ENCODE measurements at places on chromosomes 4 and X. TPM values are rescaled to one million over a fixed set of nuclear protein-coding genes. Genes with fewer than 3 reads are reported as not detected.

The NPY2R gene
- not detected for total RNA-seq

The GRID2 gene
- total RNA-seq, result 0.27 TPM

- DNase-seq, result peak; percentile 23
- H3K4me1 ChIP-seq, result no peaks in the 10 kb centered on the region
- no peak overlapping the region for H3K4me3 ChIP-seq
- no peaks in the 10 kb centered on the region for H3K36me3 ChIP-seq
- H3K27me3 ChIP-seq, result no peaks in the 10 kb centered on the region
- no peak overlapping the region for H3K27ac ChIP-seq
Observed at GRCh38 chrX:123425904-123426303, 241.8 kb downstream of the GRIA3 start.

DNA sequence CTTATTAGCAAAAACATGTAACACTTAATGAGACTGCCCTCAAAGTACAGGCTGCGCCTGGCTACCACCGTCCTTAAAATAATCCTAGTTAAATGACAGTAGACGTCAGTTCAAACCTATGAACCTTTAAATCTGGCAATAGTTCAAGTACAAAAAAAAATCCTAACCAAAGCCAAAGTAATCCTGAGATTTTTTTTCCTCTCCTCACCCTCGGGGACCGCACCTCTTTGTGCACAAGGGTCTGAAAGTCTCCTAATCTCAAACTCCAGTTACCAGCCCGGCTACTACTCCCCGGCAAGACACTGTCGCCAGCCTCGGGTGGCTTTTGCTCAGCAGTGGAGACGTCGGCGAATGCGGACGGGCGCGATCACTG, 439 bp downstream of the SEC31A start:
- peak overlapping the region; percentile 94 for H3K4me3 ChIP-seq
- H3K36me3 ChIP-seq, result no peaks in the 10 kb centered on the region
- no peak for DNase-seq
- H3K27ac ChIP-seq, result peak overlapping the region; percentile 98

GRCh38 chrX:47156611-47157520, 11.8 kb downstream of the RBM10 start:
- no peaks in the 10 kb centered on the region for H3K36me3 ChIP-seq
- no peak overlapping the region for H3K4me3 ChIP-seq
- no peaks in the 10 kb centered on the region for H3K4me1 ChIP-seq

DNA sequence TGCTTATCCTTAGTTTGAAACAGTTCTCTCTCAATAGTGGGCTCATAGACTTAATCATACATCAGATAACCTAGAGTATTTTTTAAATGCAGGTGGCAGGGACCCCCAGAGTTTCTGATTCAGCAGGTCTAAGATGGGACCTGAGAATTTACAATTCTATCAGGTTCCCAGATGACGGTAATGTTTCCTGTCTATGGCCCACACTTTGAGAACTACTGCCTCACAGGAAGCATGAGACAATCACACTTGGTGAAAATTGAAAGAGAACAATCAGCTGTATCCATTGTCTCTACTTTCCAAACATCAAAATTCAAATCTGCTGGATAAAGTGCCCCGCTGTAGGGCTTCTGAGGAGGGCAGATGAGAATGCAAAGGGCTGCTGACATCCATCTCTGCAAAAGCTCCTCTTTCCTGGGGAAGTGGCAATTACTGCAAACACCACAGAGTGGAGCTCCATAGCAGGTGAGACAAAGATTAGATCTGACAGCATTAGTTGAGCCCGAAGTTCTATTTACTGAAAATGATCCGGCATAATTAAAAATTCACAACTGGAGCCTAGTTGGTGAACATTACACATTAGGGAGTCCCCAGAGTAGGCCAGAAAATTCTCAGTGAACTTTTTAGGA, 187.8 kb upstream of the MBNL3 start:
- H3K27ac ChIP-seq, result no peak overlapping the region
- no peak overlapping the region for H3K4me3 ChIP-seq
- no peaks in the 10 kb centered on the region for H3K4me1 ChIP-seq
- DNase-seq, result no peak
- H3K36me3 ChIP-seq, result no peaks in the 10 kb centered on the region
- H3K27me3 ChIP-seq, result no peaks in the 10 kb centered on the region

- H3K27me3 ChIP-seq, result no peaks in the 10 kb centered on the region
- no peaks in the 10 kb centered on the region for H3K36me3 ChIP-seq
- H3K27ac ChIP-seq, result peak overlapping the region; percentile 92
- peak overlapping the region; percentile 77 for H3K4me3 ChIP-seq
Observed at GRCh38 chr4:77861495-77861894, 1.1 kb upstream of the MRPL1 start.

GRCh38 chr4:88953400-88953799, 103.6 kb downstream of the FAM13A start:
- DNase-seq, result no peak
- no peaks in the 10 kb centered on the region for H3K27me3 ChIP-seq
- H3K36me3 ChIP-seq, result no peaks in the 10 kb centered on the region
- no peak overlapping the region for H3K4me3 ChIP-seq

- no peak for DNase-seq
- H3K27ac ChIP-seq, result no peak overlapping the region
Observed at GRCh38 chrX:27924261-27924660, 57.0 kb downstream of the DCAF8L1 start.

- no peak for DNase-seq
- no peak overlapping the region for H3K27ac ChIP-seq
- peaks cover 2% of the 10 kb centered on the region for H3K27me3 ChIP-seq
- no peak overlapping the region for H3K4me3 ChIP-seq
- no peaks in the 10 kb centered on the region for H3K4me1 ChIP-seq
- no peaks in the 10 kb centered on the region for H3K36me3 ChIP-seq
Observed at GRCh38 chrX:133586443-133586842, 171.2 kb upstream of the GPC4 start.

GRCh38 chrX:134528960-134529359, 69.0 kb downstream of the HPRT1 start:
- no peaks in the 10 kb centered on the region for H3K4me1 ChIP-seq
- H3K27ac ChIP-seq, result no peak overlapping the region
- H3K27me3 ChIP-seq, result no peaks in the 10 kb centered on the region
- H3K4me3 ChIP-seq, result no peak overlapping the region

DNA sequence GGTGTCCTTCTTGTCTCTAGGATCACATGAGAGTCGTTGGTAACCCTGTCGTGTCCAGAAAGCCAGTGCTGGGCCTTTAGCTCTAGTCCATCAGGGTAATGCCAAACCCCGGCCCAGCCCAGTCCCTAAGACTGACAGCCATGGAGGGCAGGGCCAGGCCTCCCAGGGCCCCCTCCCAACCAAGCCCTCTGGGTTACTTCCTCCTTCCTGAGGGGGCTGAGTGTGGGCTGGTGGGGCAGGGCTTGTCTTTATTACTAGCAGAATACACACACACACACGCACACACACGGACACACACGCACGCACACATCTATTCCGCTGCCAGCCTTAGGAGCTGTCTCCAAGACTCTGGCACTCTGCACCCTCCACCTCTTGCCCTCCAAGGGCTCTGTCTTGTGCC, 35.6 kb upstream of the CDKN2AIP start:
- DNase-seq, result no peak
- no peak overlapping the region for H3K4me3 ChIP-seq
- no peaks in the 10 kb centered on the region for H3K27me3 ChIP-seq
- H3K4me1 ChIP-seq, result no peaks in the 10 kb centered on the region
- no peak overlapping the region for H3K27ac ChIP-seq

Measured in uterus (tissue), 4 donors.